ENCODE measurements at places on chromosomes 5 and 9. TPM values are rescaled to one million over a fixed set of nuclear protein-coding genes. Genes with fewer than 3 reads are reported as not detected.

Gene OBP2B
- not detected for total RNA-seq

Gene SLC45A2
- 0.31 TPM for total RNA-seq

Gene MRPS27
- total RNA-seq: 83.2 TPM

Gene BRIX1
- 84.8 TPM for total RNA-seq

Gene HSD17B3
- total RNA-seq: not detected

Gene ASB6
- 36.5 TPM for total RNA-seq

Gene C5orf52
- not detected for total RNA-seq

Gene KLHL9
- 8.4 TPM for total RNA-seq

Gene SLC6A3
- total RNA-seq: not detected

Gene PPP3R2
- total RNA-seq: not detected

Gene PCDHGB1
- total RNA-seq: 7.6 TPM

Gene SV2C
- total RNA-seq: 4.1 TPM

DNA sequence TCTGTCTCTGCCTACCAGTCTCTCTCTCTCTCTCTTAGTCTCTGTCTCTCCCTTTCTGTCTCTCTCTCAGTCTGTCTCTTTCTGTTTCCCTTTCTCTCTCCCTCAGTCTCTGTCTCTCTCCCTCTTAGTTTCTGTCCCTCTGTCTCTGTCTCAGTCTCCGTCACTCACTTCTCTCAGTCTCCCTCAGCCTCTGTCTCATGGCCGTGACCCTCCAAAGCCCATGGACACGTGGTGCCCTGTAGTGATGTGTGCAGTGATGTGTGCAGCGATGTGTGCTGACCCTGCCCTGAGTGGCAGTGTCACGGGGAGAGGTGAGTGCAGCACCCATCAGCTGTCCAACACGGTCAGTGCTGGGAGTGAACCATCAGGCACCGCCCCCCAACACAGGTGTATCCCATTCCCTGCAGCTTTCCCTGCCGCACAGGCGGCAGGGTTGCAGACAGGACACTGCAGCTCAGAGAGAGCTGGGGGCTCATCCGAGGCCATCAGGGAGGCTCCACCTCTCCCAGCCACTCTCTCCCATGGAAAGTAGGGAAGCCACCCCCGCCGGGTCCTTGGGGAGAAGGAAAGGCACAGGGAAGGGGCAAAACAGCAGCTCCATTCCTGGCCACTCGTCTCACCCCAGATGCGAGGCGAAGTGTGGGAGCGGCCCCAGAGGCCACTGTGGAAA is 794 bp upstream of the LRRC14B start:
- H3K36me3 ChIP-seq: no peaks in the 10 kb centered on the region
- DNase-seq: no peak
- peaks cover 3% of the 10 kb centered on the region for H3K4me1 ChIP-seq
- H3K27me3 ChIP-seq: no peaks in the 10 kb centered on the region

- no peak for DNase-seq
- no peak overlapping the region for H3K4me3 ChIP-seq
- no peaks in the 10 kb centered on the region for H3K4me1 ChIP-seq
- H3K27me3 ChIP-seq: no peaks in the 10 kb centered on the region
Measured at GRCh38 chr5:150809363-150809762, 30.8 kb downstream of the SMIM3 start.

GRCh38 chr5:45793638-45794532 is 97.7 kb upstream of the HCN1 start:
- H3K27ac ChIP-seq: no peak overlapping the region
- no peak overlapping the region for H3K4me3 ChIP-seq
- H3K27me3 ChIP-seq: no peaks in the 10 kb centered on the region
- DNase-seq: no peak
- no peaks in the 10 kb centered on the region for H3K36me3 ChIP-seq
- no peaks in the 10 kb centered on the region for H3K4me1 ChIP-seq

- H3K4me3 ChIP-seq: no peak overlapping the region
- no peak overlapping the region for H3K27ac ChIP-seq
- H3K4me1 ChIP-seq: no peaks in the 10 kb centered on the region
- H3K27me3 ChIP-seq: no peaks in the 10 kb centered on the region
Measured at GRCh38 chr5:83827111-83827557, 106.5 kb upstream of the HAPLN1 start.

GRCh38 chr9:137984520-137985257 is 107.1 kb downstream of the CACNA1B start:
- no peak for DNase-seq
- no peak overlapping the region for H3K27ac ChIP-seq
- peaks cover 12% of the 10 kb centered on the region for H3K4me1 ChIP-seq
- H3K36me3 ChIP-seq: no peaks in the 10 kb centered on the region

DNA sequence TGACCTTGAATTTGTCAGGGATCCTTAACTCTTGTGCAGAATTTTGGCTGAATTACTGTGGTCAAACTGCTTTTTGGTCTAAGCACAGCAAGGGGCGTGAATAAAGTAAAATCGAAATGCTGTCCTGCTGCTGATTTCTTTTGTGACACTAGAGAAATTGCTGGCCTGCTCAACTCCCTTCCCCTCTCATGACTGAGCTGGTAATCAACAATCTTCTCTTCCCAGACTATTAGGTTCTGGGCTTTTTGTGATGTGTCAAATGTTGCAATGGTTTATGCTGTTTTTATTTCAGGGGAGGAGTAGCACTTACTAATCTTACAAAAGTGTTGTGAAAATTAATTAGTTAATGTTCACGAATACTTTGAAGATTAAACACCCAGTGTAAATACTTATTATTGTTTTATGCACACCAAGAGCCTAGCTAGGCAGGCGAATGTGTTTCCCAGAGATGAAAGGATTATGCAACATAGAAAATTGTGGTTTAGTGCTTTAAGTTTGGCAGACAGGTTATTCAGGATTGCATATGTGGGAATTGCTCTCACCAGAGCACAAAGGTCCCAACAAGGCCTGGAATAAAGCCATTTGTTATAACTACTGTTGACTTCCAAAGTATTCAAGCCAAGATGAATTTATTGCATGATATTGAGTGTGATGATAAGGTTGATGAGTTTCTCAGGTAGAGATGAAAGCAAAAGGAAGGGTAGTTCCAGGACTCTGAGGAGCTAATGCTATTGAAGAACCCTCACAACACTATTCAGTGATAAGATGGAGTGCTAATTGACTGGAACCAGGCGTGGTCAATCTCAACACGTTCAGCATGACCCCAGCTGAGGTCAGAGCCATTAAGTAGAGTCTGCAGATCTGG is 280.7 kb upstream of the ZNF608 start:
- H3K4me1 ChIP-seq: no peaks in the 10 kb centered on the region
- DNase-seq: no peak
- no peaks in the 10 kb centered on the region for H3K36me3 ChIP-seq
- no peak overlapping the region for H3K27ac ChIP-seq
- H3K4me3 ChIP-seq: no peak overlapping the region

DNA sequence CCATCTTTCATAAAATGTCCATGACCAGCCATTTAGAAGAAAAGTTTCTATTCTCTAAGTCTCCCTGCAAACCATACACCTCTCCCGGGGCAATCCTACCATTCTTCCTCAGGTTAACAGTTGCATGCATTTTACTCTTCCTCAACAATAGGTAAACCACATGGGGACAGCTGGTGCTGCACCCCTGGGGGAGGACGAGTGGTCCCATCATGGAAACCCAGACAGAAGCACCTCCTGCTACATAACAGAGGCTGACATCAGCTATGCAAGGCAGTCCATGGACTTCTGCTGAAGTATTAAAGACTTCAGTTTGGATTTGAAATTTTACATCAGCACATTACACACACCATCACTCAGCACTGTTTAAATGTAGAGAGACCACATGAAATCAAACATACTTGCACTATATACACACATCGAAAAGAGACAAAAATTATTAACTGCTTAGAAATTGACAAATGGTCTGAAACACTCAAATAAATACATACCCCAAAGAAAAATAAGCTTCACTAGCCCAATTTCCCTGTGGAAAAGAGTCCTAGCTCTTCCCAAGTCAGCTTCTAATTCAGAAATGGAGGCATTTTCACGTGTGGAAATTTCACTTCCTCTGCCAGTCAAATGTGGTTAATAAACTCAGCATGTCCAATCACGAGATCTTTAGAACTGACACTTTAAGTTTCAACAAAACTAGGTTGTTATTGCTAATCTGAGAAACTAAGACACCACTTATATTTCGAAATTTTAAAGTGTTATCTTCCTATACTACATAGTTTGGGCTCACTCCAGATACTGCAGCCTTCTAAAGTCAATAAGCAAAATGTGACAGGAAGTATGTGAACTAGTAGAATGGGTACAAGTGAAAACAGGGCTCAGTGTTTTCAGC is 173.4 kb downstream of the ROR2 start:
- DNase-seq: no peak
- H3K36me3 ChIP-seq: no peaks in the 10 kb centered on the region
- H3K27me3 ChIP-seq: no peaks in the 10 kb centered on the region
- no peak overlapping the region for H3K4me3 ChIP-seq
- no peak overlapping the region for H3K27ac ChIP-seq
- H3K4me1 ChIP-seq: peaks cover 10% of the 10 kb centered on the region
